Left kidney (tissue), 8 donors: ENCODE measurements at places on chromosomes 4 and X.
A peak's percentile ranks its signal among the peaks of the same experiment; 100 is the strongest.

- DNase-seq: peak; percentile 26
Measured at GRCh38 chr4:101279377-101279871, 67.9 kb downstream of the PPP3CA start.

DNA sequence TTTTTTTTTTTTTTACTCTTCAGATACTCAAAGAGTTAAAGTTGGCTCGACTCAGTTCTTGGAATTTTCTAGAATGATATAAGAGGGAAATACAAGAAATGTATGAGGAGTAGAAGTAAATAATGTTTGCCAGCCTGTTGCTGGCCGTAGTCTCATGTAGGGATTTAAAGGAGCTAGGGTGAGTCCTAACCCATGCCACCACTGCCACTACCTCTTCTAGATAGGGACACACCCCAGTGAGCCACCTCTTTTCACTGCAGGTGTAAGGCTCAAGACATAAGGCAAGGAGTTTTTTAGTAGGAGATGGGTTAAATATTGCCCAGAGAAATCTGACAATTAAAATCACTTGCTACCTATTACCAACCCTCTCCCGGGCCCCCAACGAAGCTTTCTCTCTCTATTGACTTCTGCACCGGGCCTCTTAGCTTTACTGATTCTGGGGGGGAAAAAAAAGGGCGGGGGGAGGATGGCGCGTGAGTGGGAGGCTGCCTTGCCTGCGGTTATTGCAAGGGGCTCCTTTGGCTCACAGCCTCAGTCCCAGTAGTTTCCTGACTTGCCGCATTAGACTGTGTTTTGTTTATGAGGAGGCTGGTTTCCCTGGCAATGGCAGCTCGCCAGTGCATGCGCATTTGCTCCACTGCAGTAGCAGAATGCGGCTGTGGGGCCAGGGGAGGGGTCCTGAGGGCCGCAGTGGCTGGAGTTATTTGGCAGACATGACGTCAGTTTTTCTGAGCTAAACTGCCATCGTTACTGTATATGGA, 3.0 kb downstream of the LINC00632 start:
- peak; percentile 83 for DNase-seq

GRCh38 chr4:11881947-11882346, 453.3 kb upstream of the HS3ST1 start:
- DNase-seq: no peak

GRCh38 chr4:85792376-85793232, 317.7 kb downstream of the ARHGAP24 start:
- DNase-seq: no peak

DNA sequence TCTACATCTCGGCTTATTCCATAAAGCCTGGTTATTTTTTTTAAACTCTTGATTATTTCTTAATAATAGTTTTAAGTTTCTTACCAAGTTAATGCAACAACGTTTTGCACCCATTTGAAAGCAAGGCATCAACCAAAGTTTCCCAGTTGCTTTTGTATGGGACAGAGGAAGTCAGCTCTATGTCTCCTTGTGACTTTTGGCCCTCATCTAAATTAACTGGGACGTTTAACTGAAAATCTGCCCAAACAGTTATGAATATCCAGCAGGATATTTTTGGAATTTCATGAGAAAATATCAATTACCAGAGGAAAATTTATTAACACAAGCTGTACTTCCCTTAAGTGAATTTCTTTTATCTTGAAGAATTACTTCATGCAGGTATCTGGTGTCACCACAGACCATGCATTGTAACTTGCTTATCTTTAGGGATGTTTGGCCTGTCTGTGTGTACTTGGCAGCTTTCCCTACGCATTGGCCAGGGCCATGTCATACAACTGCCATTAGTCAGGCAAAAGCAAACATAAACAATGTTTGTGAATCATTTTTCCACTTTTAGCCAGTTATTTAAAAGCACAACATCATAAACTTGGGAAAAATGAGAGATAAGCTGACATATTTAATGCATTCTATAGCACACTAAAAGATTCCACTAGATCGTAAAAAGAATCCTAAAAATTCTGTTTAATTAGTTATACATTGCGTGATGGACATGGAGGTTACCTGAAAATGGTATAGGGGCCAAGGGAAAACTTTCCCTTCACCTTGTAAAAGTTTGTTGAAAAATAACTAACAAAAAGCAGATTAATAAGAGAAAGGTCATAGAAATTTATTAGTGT, 101.4 kb upstream of the PDE5A start:
- DNase-seq: peak; percentile 47

- DNase-seq: no peak
Measured at GRCh38 chr4:124433500-124433899, 279.0 kb downstream of the ANKRD50 start.

- no peak for DNase-seq
Measured at GRCh38 chrX:21972721-21973120, 32.2 kb downstream of the SMS start.

- DNase-seq: no peak
Measured at GRCh38 chrX:97200454-97200853, 316.7 kb downstream of the RPA4 start.

DNA sequence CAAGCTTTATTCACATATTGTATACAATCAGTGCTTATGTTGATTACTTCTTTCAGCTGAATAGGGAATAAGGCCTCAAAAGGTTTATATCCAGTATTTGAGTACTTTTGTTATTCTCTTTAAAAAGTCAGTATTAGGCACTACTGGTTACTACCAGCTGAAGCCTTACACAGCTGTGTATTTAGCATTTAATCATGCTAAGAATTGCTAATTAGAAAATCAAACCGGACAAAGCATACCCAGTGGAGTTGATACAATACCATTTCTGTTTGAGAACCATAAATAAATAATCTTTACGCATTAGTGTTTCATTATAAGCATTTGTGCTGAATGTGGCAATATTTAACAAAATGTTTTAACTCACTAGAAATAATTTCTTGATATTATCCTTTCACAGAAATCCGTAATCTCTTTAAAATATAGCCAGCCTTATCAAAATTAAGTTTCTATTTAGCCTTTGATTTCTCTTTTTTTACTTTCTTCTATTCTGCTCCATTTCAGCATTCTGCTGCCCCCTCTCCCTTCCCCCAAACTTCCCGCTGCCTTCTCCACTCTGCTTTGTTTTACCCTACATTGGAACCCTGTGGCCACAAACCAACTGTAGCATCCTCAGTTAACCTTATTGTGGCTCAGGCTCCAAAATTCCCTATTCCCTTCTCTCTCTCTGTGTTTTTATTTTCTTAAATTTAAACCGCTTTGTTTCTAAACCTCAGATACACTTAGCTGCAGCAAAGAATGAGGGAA, 37.8 kb downstream of the UGT8 start:
- DNase-seq: no peak

GRCh38 chrX:133981924-133982323, 3.5 kb downstream of the GPC3 start:
- DNase-seq: no peak

- DNase-seq: no peak
Measured at GRCh38 chr4:17489721-17490120, 22.2 kb downstream of the QDPR start.

- DNase-seq: no peak
Measured at GRCh38 chrX:55715847-55716246, 1.7 kb upstream of the RRAGB start.

GRCh38 chrX:20729416-20729815, 462.7 kb upstream of the RPS6KA3 start:
- DNase-seq: no peak

DNA sequence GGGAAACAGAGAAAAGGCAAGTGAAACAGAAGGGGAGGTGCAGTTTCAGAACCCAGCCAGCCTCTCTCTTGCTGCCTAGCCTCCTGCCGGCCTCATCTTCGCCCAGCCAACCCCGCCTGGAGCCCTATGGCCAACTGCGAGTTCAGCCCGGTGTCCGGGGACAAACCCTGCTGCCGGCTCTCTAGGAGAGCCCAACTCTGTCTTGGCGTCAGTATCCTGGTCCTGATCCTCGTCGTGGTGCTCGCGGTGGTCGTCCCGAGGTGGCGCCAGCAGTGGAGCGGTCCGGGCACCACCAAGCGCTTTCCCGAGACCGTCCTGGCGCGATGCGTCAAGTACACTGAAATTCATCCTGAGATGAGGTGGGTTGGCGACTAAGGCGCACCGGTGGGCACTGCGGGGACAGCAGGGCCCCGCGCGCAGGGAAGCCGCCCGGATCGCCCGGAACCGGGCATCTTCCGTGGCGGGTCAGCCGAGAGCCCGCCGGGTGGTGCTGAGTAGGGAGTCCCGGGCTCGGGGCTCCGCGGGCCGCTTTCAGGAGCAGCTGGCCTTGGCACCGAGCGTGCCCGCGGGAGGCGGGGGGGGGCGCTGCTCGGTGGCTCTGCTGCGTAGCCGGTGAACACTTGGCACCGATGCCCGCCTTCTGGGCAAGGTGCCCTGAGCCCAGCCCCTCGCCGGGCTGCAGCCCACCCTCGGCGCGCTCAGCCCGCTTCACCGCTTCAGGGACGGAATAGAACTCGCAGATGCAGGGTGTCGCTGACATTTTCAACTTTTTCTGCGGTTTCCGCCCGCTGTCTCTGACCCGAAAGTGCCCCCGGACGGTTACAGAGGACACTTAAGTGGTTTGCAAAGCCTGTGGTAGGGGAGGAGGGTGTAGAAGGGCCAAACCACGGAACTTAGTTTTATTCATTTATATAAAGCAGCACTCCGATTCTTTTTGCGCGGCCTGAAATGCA, at the start of gene CD38:
TSS of gene CD38 (plus strand) at position 40 of the 953 bp plus-strand sequence. CDS start at position 127, 87 bp downstream.
- DNase-seq: peak; percentile 14

DNA sequence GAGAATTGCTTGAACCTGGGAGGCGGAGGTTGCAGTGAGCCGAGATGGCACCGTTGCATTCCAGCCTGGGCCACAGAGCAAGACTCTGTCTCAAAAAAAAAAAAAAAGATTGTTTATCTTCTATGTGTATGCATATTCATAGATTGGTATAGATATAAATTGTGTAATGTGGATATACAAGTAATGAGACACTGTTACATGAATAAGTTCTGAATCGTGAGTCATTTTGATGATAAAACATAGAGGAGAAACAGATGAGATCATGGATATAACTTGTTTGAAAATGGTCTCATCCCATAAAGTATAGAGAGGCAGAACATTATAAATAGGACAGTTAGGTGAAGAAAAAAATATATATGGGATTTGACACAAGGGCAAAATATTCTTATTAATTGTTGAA, 628.0 kb downstream of the IL1RAPL1 start:
- DNase-seq: no peak

GRCh38 chr4:83340692-83341343, 6.2 kb upstream of the HPSE start:
- DNase-seq: no peak

DNA sequence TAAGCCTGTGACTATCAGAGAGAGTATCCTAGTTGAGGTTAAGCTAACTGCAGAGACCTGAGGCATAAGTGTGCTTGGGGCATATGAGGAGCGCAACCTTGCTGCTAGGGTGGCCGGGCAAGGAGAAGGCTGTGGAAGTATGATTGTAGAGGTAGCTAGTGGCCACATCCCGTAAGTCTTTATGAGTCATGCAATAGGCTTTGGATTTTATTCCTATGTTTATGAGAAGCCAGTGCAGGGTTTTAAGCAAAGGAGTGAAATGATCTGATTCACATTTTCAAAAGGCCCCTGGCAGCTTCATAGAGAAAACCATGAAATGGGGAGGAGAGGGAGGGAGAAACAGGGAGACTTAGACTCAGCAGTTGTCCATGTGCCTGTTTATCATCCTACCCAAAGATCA, 92.1 kb upstream of the WDFY3 start:
- no peak for DNase-seq

DNA sequence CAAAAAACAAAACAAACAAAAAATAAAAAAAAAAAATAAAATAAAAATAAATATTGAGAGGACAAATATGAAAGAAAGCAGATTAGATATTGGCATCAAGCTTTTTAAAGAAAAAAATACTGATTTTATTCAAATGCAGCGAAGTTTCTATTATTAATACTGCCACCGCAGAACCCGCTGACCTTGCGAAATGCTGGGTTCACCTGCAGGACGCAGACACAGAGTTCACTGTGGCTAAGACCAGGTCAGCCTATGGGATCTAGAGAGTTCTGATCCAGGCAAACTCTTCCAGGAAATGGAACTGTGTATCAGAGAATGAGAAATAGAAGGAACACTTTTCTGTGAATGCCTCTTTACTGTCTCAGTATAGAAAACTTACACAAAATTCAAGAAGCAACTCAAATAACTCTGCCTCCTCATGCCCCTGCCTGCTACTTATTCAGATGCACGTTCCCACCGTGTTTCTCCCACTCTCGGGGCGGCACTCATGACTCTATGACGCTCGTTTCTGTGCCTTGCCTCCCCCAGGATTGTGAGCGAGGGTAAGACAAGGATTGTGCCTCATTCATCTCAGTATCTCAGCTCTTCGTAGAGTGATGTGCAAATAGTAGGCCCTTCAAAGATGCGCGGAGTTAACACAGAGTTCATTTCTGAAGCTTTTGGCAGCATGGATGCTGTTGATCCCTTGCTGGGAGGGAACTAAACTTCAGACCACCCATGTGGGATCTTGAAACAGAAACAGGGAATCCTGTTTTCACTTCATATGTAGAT, 44.1 kb upstream of the TLR3 start:
- DNase-seq: no peak

- DNase-seq: no peak
Measured at GRCh38 chrX:110341189-110342035, 17.2 kb upstream of the RTL9 start.

DNA sequence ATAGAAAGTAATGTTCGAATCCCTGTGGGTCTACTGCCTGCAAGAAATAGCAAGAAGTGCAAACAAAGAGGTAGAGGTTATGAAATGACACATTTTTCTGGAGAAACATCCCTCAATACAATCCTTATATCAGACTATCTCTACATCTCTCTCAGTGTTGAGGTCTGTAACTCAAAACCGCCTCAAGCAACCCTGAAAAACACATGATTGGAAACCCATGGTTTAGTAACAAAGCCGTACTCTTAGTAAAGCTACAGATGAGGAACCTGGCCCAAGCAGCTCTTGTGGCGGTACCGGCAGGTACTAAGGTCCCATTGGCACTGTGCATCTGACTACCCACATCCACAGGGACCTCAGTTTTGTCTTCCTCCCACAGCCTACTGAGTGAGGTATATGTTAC, 53.9 kb downstream of the IRF2 start:
- DNase-seq: no peak

GRCh38 chrX:149470955-149471354, 34.2 kb downstream of the IDS start:
- DNase-seq: peak; percentile 70

DNA sequence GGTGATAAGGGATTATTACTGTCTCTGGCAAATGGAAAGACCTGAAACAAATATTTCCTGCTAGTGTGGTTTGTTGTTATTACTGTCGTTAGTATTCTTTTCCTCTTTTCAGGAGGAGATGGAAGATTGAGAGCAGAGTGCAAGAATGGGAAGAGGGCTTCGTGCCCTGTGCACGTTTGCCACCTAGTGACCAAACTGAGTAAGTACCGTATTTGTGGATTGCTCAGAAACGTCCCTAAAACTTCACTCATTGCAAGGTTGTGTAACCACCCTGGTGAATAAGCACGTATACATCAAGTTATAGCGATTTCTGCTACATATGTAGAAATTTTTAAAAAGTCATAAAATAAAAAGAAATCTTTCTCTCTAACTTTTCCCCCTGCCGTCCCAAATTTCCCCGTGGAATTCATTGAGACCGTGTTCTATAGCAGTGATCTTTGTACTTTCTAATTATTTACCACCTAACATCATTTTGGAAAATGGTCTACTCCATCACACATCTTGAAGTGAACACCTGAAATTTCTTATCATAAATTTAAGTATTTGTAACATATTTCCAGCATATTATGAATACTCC, 24.3 kb downstream of the LINC00632 start:
- DNase-seq: no peak
